ENCODE measurements at places on chromosomes 6 and 20.
A peak's percentile ranks its signal among the peaks of the same experiment; 100 is the strongest.

DNA sequence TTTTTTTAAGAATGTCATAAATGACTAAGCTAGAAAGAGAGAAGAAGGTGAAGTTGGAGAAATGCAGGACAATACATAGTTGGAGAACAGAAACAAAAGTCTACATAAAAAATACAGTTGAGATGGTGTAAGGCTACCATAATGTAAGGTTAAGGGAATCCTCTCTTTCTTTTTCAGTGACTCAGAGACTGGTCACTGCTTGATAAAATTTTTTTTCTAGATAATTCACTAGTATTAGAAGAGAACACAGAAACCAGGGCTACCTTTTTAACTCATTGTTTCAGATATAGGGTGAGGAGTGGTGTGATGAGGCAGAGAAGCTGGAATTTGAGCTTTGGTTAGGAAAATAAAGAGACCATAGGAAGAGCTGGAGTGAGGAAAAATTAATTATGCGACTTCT lies 18.2 kb upstream of the EDN1 start:
- no peak for DNase-seq

DNA sequence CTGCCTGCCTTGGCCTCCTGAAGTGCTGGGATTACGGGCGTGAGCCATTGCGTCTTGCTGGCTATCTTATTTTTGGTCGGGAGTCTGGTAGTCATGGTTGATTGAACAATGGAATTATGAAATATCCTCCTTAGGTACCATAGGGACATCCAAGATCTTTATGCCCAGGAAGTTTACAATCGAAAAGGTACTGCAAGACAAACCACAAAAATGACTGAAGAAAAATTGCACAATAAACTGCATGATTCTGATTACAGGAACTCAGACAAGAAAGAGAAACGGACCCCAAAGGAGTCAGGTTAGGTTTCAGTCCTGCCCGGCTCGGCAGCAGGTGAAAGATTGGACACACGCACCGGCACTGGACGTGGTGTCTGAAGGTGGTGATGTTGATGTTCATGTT lies 5.3 kb downstream of the SLC26A8 start:
- no peak for DNase-seq

GRCh38 chr6:30345852-30346251 lies 896 bp downstream of the RPP21 start:
- DNase-seq = no peak

GRCh38 chr6:126066053-126067048 lies 80.0 kb downstream of the TRMT11 start:
- DNase-seq = no peak

DNA sequence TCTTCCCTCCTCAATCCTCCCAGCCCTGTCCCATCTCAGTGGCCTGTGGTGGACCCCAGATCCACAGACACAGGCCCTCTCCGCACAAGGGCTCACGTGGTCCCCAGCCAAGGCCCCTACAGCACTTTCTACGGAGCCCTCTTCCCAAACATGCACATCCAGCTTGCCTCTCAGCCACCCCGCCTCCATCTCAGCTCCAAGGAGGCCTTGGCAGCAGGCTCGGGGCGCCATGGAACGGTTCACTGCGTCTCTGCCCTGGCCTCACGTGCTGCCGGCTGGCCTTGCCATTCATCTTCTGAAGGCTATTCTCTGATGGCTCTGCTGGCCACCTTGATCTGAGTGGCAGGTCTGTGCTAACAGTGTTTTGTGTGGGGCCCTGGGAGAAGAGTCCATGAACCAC lies 33.0 kb downstream of the GNAS-AS1 start:
- no peak for DNase-seq

DNA sequence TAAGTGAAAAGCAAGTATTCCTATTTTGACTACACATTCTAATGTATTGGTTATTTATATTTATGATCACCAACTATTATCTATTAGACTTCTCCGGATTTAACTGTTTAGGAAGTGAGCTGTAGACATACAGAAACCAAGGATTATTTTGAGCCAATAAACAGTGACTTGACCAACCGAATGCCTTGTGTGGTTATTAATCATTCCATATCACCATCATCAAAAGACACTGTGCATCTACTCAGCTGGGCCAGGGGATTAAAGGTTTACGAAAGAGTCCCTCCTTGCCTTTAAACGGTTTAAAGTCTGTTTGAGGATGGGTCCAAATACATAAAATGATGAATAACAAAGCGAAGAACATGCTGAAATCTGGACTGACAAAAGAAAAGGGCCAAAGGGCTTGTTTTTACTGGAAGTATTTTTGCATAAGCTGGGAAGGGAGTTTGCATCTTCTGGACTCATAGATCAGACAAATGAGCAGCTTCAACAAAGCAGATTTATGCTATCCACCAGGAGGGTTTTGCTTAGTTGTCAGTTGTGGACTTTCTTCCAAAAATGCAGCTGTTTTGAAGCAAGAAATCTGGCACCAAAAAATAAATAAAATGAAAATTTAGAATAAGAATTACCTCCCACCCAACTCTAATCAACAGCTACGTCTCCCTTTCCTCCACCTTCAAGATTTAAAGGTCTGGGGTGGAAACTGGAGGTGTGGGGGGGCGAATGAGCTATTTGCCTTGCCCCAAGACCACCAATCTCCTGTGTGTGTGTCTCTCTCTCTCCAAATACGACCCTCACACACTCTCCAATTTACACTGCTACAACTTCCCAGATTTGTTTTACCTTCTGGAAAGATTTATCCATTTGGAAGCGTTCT lies 33.6 kb upstream of the ID4 start:
- peak; percentile 43 for DNase-seq

DNA sequence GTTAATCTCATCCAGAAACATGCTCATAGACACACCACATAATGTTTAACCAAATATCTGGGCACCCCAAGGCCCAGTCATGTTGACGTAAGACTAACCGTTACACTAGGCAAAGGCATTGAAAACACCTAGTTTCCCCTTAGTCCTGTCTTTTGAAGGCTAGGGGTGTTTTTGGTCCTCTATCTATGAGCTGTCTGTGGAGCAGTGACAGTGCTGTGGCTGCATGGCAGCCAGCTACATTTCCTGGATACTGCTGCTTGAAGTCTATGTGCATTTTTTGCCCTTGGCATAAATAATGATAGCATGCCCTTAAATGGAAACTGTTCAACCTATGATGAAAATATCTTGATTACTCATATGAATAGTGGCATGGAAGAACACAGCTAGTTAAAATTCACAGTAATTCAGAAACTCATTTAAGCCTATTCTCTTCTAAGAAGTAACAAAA lies 18.6 kb downstream of the FARS2 start:
- DNase-seq = peak; percentile 5

DNA sequence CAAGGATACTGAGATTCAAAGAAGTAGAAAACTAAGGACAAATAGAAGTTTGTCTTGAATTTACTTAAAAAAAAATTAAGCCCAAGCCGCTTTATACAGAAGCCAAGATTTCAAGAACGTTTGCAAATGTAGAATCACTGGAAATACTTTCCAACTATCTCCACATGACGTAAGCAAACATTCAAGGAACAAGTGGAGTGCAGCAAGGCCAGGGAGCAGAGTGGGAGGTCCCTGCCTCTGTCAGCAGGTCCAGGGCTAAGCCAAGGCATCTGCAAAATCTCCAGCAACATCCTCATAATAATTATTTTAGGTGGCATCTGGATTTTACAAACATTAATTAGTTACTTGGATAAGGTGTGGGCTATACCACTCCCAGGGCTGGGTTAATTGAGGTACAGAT lies 60.1 kb upstream of the AKIRIN2 start:
- DNase-seq = no peak

All from fibroblast of skin of right biceps (primary cell).